ENCODE measurements at places on chromosomes 5 and 9. TPM values are rescaled to one million over a fixed set of nuclear protein-coding genes. Genes with fewer than 3 reads are reported as not detected.

- DNase-seq = no peak
Measured at GRCh38 chr5:7376871-7377270, 19.1 kb upstream of the ADCY2 start.

GRCh38 chr9:115498303-115498702 lies 380.3 kb upstream of the TNC start:
- no peak for DNase-seq

- no peak for DNase-seq
Measured at GRCh38 chr9:71793386-71794105, 25.2 kb upstream of the CEMIP2 start.

DNA sequence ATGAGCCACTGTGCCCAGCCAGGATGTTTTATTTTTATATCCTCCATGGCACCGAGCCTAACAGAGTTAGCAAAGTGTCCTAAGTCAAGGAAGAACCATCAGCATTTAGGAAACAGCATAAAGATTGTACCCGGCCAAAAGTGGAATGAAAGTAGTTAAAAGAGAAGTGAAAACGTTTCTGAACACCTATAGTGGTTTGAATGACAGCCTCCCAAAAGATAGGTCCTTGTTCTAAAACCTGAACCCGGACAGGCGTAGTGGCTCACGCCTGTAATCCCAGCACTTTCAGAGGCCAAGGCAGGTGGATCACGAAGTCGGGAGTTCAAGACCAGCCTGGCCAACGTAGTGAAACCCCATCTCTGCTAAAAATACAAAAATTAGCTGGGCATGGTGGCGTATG lies 37.4 kb downstream of the ZFAND5 start:
- no peak for DNase-seq

DNA sequence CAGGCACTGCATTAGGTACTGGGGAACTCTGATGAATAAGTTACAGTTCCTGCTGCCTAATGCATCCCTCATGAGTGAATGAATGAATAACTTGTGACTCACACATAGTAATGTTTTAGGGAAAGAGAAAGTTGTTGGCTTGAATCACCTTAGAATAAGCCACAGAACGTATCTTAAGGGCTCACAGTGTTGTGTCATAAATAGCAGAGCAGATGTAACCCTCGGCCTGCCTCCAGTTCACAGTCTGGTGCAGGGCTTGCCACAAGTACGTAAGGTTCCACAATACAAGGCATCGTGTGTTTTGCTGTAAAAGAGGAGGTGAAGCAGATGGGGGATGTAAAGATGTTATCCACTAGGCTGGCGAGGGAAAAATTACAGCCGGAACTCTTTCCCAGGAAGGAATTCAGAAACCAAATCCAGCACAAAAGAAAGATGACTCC lies 218.7 kb downstream of the TRPM3 start:
- DNase-seq = no peak

DNA sequence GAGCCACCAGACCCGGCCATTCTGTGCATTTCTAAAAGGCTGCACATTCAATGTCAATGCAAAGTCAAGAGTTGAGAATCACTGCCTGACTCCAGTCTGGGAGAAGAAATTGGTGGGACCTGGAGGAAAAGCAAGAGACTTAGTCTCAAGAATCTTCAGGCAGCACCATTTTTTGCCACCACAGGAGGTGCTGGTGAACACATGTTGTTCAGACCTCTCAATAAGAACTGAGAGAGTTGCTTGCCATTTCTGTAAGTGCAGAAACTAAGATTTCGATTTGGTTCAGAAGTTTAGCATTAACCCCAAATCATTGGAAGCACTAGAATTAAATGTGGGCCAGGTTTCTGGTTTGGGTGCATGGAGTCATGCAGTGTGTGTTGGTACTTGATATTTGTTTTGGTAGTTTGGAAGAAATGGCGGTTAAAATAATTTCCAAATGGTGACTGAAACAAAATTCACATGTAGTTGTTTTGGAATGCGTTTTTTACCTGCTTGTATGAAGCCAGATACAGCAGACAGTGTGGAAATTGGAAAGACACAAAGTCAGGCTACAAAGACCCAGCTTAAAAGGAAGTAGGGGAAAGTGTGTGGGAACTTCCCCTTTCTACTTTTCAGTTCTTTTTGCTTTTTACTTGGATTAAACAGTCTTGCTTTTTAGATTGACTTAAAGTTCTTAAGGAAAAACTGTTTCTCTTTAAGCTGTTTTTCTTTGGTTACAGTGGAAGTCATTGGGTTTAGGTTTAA lies 20.4 kb downstream of the PDE8B start:
- DNase-seq = no peak

GRCh38 chr5:84709075-84709474 lies 324.4 kb upstream of the EDIL3 start:
- no peak for DNase-seq

DNA sequence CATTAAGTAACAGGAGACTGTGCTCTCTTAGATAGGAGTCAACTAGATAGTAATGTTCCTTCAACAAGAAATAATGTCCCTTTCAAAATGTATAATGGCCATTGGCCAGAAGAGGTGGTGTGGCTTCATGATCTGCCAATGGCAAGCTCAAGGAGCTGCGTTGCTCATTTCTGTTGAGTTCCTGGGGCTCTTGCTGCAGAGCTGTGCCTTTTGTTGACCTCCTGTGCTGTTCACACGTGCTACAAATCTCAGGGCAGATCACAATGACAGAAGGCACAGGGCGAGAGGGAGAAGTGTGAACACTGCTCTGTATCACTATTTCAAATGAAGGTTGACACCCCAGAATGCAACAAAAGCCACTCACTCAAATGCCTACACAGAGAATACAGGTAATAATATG lies 16.0 kb upstream of the TBC1D2 start:
- no peak for DNase-seq

DNA sequence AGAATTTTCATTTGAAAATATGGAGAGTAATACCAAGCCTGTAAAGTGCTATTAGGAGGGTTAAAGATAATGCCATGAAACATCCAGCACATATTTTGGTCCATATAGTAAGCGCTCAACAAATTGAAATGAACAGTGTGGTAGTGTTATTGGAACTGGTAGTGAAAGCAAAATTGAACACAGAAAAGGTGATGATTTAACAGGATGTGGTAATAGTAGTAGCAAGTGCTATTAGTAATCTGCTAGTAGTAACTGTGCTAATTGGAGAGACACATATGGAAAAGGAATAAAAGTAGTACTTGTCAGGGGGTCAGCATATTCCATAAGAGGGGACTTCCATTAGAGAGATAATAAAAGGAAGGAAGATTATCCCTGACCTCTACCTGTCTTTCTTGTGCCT lies 187.3 kb downstream of the HTR1A start:
- no peak for DNase-seq

- DNase-seq = no peak
Measured at GRCh38 chr5:90483206-90483605, 8.5 kb downstream of the POLR3G start.

DNA sequence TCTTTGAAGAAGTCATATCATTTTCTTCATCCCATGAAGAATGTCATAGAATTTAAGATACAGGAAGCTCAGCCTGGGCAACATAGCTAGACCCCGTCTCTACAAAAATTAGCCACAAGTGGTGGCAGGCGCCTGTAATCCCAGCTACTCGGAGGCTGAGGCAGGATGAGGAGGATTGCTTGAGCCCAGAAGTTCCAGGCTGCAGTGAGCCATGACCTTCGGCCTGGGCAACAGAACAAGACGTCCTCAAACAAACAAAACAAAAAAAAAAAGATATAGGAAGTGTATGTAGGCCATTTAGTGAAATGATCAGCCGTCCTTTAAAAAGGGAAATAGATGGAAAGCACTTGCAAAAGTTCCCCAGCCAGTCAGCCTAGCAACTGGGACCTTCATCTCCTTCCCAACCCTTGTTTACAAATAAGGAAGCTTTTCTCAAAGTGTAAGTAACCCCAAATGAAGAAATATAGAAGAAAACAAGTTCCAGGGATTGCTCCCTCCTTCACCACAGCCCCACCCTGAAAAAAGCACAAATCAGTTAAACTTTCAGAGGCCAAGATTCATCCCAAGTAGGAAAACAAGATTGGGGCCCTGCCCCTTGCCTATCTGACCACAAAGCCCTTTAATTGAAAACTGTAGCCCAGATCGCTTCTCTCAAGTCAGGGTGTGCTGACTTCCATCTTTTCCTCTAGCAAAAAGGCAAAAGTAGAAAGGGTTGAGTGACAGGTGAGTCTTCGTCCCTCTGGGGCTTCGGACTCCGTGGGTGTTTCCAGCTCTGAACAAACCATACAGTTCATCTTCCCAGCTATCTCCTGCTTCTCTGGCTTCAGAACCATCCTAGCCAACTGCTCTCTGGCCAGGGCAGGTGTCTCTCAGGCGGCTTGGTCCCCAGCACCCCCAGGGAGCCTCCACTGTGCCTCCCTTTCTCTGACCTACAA lies 1.2 kb downstream of the SLC31A2 start:
- DNase-seq = no peak

DNA sequence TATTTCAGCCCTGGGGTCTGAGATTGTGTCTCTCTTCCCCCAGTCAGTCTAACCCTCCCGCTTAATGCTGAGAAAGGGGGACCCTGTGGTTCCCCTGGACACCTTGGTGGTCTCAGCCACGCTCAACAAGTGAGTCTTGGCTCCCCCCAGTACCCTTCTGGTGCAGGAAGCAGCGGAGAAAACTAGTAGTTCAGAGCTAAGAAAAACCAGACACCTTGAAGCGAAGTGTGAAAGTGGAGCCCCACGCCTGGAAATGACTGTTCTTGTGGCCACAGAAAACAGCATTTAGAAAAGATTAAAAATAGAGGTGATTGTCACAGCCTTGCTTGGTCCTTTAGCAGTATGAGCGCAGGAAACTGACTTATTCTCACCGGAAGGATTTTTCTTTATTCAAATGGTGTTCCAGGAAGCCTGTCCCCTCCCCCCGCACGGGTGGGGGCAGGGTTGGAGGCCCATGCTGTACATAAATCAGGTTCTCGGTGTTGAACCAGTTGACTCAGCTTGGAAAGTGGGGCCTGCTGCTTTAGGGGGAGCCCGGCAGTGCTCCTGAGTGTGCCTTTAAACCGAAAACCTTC lies 8.1 kb downstream of the ARPC5L start:
- DNase-seq = peak; percentile 71

GRCh38 chr9:72929542-72929941 lies 23.3 kb downstream of the ALDH1A1 start:
- no peak for DNase-seq

- no peak for DNase-seq
Measured at GRCh38 chr5:122430319-122430586, 118.2 kb downstream of the SNCAIP start.

GRCh38 chr5:149206524-149207141 lies 65.0 kb upstream of the AFAP1L1 start:
- no peak for DNase-seq

DNA sequence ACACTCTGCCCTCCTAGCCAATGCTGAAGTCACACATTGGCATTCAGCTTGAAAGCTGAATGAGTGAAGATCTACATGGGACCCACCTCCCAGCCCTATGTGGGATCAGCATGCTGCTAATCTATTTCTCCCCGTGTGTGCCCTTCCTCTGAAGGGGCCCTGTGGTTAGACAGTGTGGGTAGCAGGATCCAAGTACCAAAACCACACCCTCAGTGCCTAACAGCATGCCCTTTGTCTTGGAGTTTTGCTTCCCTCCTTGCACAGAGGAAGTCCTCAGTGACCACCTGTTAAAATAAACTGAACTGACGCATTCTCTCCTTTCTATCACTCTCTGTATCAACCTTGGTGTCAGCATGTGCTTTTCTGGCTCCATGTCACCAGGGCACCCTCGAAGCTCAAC lies 25.0 kb downstream of the SH3TC2 start:
- DNase-seq = no peak

- no peak for DNase-seq
Measured at GRCh38 chr9:8234316-8234715, 434.7 kb upstream of the DMAC1 start.

DNA sequence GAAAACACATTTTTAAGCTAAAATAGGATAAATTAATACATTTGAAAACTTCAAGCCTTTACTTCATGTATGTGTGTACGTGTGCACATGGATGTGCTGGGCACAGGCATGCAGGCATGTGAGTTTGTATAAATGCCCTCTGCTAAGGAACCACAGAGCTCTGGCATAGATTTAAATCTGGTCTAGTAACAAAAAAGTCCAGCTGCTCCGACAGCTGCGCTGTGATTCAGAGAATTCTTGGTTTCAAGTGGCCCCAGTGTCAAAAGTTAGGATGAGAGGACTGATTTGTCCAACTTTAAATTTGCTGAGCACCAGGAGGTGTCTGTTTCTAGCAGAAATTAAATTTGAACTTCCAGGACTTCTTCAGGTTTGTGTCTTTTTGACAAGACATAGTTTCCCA lies 203.7 kb upstream of the TUT7 start:
- DNase-seq = no peak

DNA sequence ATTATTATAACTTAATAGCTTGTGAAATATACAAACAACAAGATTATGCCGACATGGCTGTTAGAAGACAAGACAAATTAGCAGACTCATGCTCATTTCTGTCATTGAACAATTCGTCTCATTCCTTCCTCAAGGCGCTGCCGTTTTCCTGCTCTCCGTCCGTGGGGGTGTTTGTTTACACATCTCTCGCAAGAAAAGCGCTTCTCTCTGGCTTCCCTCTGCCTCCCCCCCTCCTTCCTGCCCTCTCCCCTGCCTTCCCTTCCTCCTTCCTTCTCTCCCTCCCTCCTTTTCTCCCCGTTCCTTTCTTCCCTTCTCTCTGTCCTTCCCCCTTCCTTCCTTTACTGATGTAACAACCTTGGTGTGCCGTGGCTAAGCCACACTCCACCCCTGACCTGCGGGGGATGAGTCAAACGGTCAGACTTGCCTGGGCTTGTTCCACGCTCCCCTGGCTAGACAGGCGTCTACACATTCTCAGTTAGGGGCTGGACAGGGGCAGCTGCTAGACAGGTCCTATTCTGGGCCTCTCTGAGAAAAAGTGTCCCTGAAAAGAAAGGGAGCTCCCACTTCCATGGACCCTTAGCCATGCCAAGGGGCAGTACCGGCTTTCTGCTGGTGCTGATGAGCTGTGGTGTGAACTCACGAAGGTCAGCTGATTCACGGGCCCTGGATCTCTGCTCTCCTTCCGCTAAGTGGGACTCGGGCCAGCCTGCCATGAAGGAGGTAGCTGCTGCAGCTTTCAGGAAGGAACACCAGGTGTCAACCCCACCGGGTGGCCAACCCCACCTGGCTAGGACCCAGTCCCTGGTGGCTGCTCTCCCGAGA lies 32.0 kb upstream of the SPTLC1 start:
- DNase-seq = no peak

The SLC9A3 gene
- total RNA-seq = 2.8 TPM

The MYOZ3 gene
- total RNA-seq = 0.09 TPM

The ORM2 gene
- not detected for total RNA-seq

The NLN gene
- total RNA-seq = 22.8 TPM

The WDR38 gene
- not detected for total RNA-seq

The KIAA0825 gene
- 0.62 TPM for total RNA-seq

The CYLC2 gene
- total RNA-seq = not detected

The RASGRF2 gene
- total RNA-seq = 19.4 TPM

The SMIM33 gene
- total RNA-seq = 0.23 TPM

The TMEM215 gene
- total RNA-seq = not detected

The HRCT1 gene
- total RNA-seq = not detected
